ENCODE measurements at places on chromosomes 6 and 20.

DNA sequence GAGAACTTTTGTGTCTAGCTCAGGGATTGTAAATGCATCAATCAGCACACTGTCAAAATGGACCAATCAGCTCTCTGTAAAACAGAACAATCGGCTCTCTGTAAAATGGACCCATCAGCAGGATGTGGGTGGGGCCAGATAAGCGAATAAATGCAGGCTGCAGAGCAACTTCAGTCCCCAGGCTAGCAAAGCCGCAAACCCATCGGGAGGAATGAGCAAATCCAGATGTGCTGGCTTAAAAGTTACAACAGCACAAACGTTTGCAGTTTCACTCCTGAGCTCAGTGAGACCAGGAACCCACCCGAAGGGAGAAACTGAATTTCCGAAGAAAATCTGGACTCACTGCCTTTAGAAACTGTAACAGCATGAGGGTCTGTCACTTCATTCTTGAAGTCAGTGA is 21.9 kb upstream of the MBOAT1 start:
- no peak for DNase-seq

DNA sequence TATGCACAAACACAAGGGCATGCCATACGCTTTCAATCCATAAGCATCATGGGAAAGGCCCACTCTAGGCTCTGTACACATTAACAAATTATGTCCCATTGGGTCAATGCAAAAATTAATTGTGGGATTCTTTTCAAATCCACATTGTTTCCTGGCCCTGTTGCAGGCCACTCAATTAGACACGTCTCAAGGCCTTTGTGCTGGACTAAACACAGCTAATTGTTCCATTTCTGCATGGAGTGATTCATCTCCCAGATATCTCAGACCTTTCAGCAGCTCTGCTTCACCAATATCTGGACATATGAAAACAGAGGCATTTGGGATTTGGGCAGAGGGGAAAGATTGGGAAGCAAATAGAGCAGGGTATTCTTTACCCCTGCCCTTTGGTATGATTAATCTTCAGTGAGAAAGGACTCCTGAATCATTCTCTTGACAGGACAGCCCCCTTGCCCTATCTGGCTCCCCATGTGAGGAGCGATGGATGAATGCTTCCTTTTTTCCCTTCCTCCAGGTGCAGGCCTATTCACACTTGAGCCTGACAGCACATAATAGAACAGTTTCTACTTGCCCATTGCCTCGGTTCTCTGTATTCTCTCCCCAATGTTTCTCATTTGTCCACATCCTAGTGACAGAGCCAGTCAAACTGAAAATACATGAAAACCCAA is 547.6 kb downstream of the HAO1 start:
- DNase-seq: no peak

DNA sequence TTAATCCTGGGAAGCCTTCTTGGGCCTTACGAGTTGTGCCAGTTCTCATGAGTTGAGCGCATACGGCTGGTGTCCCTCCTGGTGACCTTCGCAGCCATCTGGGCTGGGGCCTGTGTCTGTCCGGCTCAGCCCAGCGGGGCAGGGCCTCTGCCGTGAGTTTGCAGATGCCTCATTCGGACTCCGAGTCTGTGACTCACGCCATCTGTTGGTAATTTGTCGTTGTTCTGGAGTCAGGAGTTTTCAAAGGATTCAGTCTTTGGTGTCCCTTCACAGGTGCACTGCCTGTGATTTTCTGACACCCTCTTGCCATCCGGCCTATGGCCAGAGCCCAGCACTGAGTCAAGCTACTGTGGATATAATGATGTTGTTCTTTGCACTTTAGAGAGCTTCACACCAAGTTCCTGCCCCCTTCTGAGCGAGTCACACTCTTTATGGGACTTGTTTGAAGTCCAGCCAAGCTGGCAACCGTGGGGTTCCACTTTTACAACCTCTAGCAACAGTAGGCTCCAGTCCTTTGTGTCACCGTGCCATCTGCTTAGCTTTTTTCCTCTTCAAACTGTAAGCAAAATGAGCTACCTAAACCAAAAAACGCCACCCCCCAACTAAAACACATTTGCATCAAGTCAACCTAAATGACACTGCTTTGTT is 175.6 kb downstream of the AIG1 start:
- DNase-seq: no peak

DNA sequence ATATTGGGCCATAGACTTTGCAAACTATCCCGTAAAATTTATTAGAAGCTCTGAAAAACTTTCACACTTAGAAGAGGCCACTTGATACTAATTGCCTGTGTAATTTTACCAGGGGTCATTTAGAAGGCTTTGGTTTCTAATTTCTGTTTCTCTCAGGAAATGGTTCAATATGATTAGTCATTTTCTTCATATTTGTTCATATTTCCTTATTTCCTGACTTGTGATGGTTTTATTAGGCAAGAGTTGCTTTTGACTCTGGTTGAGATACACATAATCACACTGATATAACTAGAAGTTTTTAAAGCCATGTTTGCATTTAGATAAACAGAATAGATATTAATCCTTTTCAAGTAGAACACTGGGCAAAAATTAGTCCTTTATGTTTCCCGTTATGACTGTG is 11.8 kb upstream of the HBS1L start:
- DNase-seq: no peak

GRCh38 chr6:37731371-37731770 is 33.7 kb upstream of the MDGA1 start:
- no peak for DNase-seq

DNA sequence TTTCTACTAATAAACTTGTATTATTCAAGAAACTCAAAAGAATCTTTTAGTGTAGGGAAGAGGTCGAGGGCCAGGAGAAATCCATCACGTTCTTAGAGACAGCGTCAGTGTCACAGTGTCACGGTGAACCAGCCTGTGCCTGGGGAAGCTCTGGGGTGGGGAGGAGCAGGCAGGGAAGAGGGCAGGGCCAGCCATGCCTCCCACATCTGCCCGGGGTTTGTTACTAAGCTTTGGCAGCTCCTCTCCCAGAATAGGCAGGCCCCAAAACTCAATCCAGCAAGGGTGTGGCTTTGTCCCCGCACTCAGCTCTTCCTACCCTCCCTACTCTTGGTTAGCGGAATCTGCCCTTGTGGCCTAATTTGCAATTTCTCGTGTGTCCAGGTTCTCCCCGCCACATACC is 72.9 kb downstream of the TCP11 start:
- DNase-seq: no peak

- no peak for DNase-seq
Observed at GRCh38 chr20:47540443-47541354, 39.0 kb downstream of the NCOA3 start.

- DNase-seq: no peak
Observed at GRCh38 chr6:121485359-121485811, 49.9 kb downstream of the GJA1 start.

GRCh38 chr6:117907601-117908245 is 659 bp downstream of the SLC35F1 start:
- DNase-seq: no peak

- no peak for DNase-seq
Observed at GRCh38 chr6:43275801-43276576, 22.1 kb upstream of the SLC22A7 start.

- DNase-seq: peak; percentile 23
Observed at GRCh38 chr6:6293317-6293716, 27.1 kb downstream of the F13A1 start.

DNA sequence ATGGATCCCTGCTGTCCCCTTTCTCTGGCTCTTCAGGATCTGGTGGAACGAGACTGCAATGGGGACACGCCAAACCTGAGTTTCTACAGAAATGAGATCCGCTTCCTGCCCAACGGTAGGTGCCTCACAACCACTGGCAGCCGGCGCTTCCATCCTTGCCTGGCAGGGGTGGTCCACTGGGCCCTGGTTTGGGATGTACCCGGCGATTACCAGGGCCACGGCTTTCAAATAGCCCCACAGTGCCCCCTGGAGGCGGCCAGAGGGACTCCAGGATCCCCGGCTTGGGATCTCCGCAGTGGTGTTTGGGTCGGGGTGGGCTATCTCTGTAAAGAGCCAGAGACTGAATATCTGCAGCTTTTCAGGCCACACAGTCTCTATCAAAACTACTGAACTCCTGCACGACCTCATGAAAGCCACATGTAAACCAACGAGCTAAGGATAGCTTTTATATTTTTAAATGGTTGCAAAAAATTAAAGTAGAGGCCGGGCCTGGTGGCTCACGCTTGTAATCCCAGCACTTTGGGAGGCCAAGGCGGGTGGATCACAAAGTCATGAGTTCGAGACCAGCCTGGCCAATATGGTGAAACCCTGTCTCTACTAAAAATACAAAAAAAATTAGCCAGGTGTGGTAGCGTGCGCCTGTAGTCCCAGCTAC is 3.7 kb downstream of the OGFR start:
- DNase-seq: no peak

- no peak for DNase-seq
Observed at GRCh38 chr6:163826629-163827028, 412.1 kb downstream of the QKI start.

GRCh38 chr20:53561505-53561904 is 32.1 kb downstream of the ZNF217 start:
- no peak for DNase-seq

DNA sequence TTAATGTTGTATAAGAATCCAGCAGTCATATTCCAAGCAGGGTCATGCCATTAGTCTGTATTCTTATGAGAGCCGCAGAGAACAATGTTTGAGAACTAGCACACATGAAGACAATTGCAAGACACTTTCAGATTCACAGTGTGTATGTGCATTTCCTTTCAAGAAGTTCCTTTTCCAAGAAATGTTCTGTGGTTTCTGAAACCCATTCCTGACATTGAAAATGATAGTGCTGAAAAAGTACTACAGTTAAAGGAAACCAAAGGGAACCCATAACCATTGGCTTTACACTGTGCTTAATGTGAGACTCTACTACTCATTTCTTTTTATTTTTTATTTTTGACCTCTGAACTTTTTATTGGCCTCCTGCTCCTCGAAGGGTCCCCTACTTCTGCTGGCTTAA is 4.2 kb upstream of the CALHM6 start:
- no peak for DNase-seq

DNA sequence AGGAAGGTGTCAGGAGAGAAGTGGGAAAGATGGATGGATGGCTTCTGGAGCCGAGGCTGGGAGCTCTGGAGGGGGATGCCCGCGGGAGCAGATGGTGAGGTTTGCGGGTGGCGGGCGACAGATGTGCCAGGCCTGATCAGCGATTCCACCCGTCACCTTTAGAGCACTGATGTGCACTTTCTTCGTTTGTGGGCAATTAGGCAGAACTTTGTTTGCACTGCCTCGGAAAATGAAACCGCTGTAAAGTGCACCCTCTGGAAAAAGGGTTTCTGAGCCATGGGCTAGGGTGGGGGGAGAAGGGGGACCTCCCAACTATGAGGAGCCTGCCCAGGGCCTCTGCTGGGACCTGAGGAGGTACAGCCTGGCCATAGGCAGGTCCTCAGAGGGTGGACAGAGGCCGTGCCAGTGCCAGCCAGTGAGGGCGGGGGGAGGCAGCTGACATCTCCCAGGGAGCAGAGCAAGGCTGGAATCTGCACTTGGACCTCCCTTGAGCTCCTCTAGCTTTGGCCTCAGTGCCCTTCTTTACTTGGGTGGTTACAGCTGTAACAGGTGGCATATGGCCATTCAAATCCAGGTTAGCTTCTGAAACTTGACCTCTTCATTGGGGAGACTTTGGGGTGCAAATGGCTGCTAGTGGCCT is 58.7 kb downstream of the CD40 start:
- no peak for DNase-seq
